ENCODE measurements at places on chromosomes 3 and 15.

- no peak overlapping the region for H3K27ac ChIP-seq
- no peaks in the 10 kb centered on the region for H3K4me1 ChIP-seq
- no peak overlapping the region for H3K4me3 ChIP-seq
- H3K36me3 ChIP-seq, result no peaks in the 10 kb centered on the region
- peaks cover 10% of the 10 kb centered on the region for H3K27me3 ChIP-seq
- DNase-seq, result no peak
Measured at GRCh38 chr3:133776794-133777438, 28.7 kb upstream of the SRPRB start.

DNA sequence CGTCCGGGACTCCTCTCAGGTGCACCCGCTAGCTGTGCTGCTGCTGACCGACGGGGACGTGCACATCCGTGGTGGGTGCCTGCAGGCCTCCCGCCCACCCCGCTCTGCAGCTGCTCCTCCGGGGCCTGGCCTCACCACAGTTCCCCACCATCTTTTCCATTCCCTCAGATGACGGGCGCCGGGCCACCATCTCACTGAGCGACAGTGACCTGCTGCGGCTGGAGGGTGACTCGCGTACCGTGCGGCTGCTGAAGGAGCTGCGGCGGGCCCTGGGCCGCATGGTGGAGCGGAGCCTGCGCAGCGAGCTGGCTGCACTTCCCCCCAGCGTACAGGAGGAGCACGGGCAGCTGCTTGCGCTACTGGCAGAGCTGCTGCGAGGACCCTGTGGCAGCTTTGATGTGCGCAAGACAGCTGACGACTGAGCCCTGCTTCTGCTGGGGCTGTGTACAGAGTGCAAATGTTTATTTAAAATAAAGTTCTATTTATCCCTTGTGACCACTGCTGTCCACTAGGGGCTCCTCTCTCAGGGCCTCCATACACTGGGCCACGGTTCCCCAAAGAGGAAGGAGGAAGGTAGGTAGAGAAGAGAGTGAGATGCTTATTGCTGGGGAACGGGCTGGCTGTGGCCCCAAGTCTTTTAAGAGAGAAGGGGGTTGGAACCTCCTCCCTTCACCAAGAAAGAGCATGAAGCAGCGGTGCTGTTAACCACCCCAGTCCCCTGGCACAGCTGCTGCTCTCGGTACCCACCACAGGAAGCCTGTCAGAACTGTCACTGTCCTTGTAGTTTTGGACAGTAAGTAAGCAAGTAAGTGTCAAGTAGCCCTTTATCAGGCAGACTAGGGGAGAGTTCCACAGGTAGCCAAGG is 47.0 kb downstream of the DHX30 start:
- no peak overlapping the region for H3K27ac ChIP-seq
- H3K27me3 ChIP-seq, result no peaks in the 10 kb centered on the region
- H3K4me1 ChIP-seq, result no peaks in the 10 kb centered on the region

DNA sequence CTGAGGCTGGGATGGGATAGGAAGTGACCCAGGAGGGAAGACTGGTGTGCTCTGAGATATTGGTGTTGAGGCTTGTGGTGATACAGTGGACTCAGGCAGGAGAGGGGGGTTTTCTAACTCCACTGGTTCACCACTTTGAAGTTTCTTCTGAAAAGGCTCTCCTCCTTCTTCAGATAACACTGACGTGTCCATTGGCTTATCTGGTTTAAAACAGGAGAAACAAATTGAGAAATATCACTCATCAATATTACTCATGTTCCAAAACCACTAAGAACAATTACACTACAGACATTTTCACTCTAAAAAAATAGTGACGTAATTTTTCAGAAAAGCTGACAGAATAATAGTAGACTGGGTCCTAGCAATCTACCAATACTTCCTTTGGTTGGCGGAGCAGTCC is 23.1 kb downstream of the TP53BP1 start:
- no peaks in the 10 kb centered on the region for H3K4me1 ChIP-seq
- H3K27me3 ChIP-seq, result no peaks in the 10 kb centered on the region
- DNase-seq, result no peak

GRCh38 chr15:75076277-75076676 is 52.9 kb downstream of the PPCDC start:
- no peak overlapping the region for H3K27ac ChIP-seq
- DNase-seq, result no peak
- H3K4me3 ChIP-seq, result no peak overlapping the region
- no peaks in the 10 kb centered on the region for H3K36me3 ChIP-seq

DNA sequence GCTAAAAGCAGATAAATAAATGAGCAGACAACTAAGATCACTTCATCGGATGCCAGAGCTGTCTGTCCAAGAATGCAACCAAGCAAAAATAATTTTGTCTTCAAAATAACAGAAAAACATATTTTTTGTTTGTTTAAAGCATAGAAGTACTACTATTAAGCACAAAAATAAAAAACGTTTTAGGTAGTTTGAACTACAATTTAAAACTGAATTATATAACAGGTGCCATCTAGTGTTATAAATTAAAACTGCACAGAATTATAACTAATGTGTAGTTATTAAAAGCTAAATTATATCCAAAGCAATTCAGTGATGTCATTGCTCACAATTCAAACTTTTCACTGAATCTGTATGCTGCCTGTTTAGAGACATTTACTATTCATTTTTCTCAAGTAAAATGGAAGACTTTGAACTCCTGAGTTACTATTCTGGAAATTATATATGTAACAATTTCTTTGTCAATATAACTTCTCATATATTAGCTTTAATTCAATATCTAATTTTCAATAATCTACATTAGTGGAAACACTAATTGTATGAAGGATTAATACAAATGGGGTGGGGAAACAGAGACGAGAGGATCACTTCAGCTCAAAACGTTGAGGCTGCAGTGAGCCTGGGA is 29.5 kb downstream of the LINS1 start:
- no peaks in the 10 kb centered on the region for H3K27me3 ChIP-seq
- peaks cover 13% of the 10 kb centered on the region for H3K4me1 ChIP-seq
- no peak for DNase-seq
- peak overlapping the region; percentile 10 for H3K4me3 ChIP-seq
- peaks cover 18% of the 10 kb centered on the region for H3K36me3 ChIP-seq

DNA sequence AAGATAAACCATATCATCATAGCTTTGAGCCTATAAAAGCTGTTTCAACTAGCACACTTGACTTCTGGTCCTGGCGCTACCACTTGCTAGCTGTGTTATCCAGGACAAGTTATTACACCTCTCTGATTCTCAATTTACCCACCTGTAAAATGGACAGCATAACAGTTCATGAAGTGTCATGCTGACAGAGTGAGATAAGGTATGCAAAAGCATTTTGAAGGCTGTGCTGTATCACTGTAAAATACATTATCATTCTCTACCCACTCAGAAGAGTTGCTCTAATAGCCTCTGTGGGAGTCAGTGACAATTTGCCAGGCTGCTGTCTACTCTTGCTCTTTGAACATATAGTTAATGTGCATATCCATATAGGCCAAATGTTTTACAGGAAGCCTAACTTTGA is 93.0 kb downstream of the SSR3 start:
- H3K27ac ChIP-seq, result no peak overlapping the region
- DNase-seq, result no peak
- no peaks in the 10 kb centered on the region for H3K27me3 ChIP-seq
- no peak overlapping the region for H3K4me3 ChIP-seq

DNA sequence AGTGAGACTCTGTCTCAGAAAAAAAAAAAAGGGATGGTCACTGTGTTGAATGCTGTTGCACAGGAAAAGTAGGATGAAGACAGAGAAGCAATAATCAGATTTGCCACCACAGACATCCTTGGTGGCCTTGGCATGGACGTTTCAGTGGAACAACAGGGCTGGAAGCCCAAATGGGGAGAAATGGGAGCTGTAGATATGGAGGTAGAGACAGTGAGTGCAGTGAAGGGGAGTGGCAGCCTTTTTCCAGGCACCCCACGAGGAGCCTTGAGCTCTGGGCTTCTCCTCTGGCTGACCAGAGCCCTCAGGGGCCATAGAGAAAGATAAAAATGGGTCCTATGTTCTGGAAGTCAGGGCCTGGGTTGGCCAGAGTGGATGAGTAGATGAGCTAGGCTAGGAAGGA is 12.3 kb upstream of the DOCK3 start:
- no peak overlapping the region for H3K27ac ChIP-seq
- H3K36me3 ChIP-seq, result no peaks in the 10 kb centered on the region

GRCh38 chr3:8768364-8769087 is 887 bp downstream of the OXTR start:
- no peak for DNase-seq
- H3K27ac ChIP-seq, result no peak overlapping the region
- H3K4me1 ChIP-seq, result no peaks in the 10 kb centered on the region
- peaks cover 21% of the 10 kb centered on the region for H3K27me3 ChIP-seq
